Astrocyte of the hippocampus (primary cell): ENCODE measurements at places on chromosomes 11 and 22.

DNA sequence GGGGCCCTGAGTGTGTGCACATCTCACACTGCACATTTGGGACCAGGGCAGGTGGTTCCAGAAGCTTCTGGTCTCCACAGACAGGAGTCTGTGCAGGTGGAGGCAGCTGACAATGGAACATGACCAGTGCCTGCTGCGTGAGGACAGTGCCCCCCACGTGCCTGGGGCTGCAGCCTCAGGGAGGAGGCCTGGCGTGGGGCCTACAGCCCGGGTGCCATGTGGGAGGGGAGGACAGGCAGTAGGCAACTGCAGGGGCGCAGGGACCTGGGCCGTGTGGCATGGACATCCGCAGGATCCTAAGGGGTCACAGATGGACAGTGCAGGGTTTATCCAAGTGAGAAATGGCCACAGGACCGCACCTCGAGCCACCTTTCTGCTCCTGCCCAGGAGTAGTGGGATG is 28.8 kb downstream of the TSPAN4 start:
- DNase-seq, result no peak

- DNase-seq, result no peak
These were observed 30.5 kb upstream of the BLID start for GRCh38 chr11:122146475-122146874.

DNA sequence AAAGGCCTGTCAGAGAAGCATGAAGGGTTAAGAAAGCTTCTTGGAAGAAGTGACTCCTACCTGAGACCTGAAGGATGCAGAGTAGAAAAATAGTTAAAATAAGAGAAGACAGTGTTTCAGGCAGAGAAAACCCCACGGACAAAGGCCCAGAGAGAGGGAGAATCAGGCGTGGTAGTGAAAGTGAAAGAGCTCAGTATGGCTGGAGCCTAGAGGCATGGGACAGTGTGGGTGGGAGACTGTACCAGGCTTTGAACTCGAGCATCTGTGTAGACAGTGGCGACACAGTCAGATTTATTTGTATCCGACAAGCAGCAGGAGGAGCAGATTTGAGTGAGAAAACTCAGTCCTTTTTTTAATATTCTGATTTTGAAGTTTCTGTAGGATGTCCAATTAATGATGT is 360.0 kb downstream of the OPCML start:
- DNase-seq, result no peak

DNA sequence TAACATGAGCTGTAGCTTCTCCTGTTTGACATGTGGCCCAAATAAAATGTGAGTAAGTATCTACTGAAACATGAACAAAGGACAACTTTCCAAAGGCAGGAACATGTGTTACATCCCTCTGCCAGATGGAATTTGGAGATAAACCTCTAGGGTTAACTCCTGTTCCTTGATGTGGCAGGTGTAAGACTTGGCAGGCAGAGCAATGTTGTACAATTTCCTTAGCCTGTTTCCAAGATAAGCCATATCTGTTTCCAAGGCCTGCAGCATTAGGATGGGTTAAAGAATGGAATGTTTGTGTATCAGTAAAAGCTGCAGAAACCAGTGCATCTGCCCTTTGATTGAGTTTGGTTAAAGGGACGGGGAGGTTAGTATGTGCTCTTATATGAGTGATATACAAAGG is 8.8 kb upstream of the DNAJB13 start:
- no peak for DNase-seq

- peak; percentile 47 for DNase-seq
These were observed 701 bp downstream of the TMEM216 start for GRCh38 chr11:61392981-61393595.

DNA sequence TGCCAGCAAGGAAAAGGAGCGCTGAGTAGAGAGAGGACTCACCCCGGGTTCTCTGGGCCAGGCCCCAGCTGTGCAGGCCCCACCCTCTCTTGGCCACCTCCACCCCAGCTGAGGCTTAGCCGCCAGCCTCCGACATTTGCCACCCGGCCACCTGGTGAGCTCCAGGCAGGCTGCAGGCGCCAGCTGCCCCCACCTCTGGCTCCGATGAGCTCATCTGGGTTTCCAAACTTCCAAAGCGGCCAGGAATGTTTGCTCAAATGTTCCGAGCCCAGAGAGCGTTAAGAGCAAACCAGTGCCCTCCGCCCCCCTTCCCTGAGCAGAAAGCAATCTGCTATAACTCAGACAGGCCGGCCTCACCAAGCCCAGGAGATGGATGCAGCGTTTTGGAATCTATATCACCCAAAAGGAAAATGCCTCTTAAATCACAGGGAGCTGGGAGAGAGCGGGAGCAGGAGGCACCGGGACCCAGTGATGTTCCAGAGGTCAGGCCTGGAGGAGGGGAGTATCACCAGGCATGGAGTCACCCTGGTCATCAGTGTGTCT is 9.1 kb upstream of the MN1 start:
- DNase-seq, result peak; percentile 79

DNA sequence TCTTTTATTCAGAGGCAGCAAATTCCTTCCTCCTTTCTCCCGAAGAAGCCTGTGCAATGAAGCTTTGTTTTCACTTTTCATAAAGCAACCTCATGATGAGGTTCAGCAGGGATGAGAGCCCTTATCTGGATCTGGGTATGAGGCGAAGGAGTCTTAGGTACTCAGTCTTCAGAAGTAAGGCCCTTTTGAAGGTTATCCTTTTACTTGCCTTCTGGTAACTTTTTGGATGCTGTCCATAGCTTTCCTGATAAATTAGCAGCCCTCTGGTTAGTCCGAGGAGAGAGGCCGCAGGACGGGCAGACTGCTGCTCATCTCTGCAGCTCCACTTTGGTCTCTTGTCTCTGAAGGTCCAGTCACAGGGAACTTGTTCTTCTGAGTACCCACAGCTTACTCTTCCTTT is 1.1 kb downstream of the TRIM22 start:
- peak; percentile 48 for DNase-seq

GRCh38 chr11:31794548-31794947 is 16.6 kb downstream of the PAX6 start:
- no peak for DNase-seq

DNA sequence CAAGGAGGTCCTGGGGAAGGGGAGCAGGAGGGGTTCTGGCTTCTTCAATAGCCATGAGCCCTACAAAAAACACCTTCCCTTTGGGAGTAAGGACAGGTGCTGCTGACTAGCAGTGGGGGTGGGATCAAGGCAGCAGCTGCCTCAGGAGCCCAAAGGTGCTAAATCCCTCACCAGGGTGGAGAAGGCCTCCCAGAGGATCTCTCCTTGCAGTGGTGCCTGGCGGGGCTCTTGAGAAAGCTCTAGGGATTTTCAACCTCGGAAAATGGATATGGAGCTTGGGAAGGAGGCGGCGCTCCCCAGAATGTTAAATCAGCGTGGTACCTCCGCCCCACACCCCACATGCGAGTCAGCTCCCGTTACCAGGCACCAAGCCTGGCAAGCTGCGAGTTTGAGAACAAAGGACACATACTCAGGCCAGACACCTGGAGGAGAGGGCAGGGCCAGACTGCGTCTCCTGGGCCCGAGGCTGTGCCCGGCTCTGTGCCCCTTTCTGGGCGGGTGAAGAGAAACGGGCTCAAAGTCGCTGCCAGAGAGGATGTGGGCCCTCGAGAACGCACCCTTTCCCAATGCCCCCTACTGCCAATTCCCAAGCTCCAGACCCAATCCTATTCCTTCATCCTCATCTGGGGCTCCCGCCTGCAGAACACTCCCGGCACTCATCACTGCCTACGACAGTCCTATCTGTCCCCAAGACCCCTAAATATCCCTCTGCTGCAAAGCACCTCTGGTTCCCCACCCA is 139.0 kb downstream of the BRD1 start:
- no peak for DNase-seq

DNA sequence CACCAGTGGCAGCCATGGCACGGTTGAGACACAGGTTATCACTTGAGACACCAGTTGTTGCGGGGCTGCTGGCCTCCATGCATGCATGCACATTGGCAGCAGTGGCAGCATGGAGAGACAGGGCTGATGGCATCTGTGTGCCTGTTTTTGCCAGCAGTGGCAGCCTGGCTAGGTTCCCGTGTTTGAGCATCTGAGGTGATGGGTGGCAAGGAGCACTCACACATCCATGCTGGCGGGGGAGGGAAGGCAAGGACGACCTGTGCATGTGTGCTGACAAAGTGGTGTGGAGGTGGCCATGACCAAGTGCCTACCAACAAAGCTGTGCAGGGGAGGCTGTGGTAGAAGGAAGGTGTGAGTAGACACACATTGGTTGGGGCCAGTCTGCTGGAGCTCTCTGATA is 133.5 kb downstream of the CNTN5 start:
- no peak for DNase-seq

- peak; percentile 76 for DNase-seq
These were observed 62.1 kb upstream of the NUP50 start for GRCh38 chr22:45101515-45102227.

DNA sequence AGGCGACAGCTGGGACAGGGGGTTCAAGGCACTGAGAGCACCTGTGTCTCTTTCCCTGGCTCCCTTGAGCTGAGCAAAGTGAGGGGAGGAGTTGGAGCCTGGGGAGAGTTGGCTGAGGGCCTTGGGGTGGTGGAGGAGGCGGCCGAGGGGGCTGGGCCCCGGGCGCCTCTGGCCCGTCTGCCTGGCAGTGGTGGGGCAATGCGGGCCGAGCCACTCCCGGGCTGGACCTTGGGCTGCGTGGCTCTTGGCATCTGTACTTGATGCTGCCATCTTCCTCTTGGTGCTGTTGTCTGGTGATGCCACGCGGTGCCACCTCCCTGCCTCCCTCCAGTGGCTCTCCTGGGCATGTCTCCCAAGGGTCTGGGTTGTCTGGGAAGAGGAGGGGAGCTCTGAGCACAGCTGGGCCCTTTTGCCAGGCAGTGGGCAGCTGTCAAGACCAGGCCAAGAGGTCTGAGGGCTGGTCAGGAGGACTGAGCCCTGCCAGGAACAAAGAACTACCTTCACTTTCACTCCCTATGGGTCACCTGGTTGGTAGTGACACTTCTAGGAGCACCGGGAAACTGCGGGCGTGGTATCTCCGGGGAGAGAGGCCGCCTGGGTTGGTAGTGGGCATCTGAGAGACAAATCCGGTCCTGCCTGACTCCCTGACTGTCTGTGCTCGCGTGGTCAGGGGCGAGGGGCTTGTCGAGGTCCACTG is 1.3 kb downstream of the GRIK4 start:
- DNase-seq, result no peak

GRCh38 chr22:39820256-39820655 is 73.3 kb downstream of the ENTHD1 start:
- DNase-seq, result peak; percentile 66

DNA sequence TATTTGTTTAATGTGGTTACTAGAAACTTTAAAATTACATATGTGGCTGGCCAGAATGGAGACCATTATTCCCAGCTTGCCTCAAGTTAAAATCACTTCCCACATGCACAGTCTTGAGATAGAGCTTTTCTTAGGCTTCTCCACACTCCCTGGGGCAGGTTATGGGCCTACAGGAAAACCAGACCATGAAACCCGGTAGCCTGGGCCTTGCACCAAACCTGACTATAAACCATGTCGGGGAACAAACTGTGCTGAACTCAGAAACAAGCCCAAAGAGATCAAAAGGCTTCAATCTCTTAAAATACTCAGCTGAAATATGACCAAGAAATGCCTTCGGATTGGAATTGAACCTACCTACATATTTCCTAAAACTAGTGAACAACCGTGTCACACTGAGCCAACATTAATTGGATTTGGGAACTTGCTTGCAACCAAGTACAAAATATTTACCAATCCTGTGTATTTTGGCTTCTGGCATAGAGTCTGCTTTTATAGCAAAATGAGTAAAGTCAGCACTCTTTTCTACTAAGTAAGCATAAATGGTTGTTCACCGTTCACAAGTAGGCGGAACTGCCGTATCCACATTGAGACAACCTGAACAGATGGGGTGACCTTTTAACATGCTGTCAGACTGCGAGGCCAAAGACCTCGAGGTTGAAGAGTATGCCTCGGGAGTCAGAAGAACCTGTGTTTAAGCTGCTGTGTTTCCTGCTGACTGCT is 199.5 kb downstream of the FAM76B start:
- no peak for DNase-seq

DNA sequence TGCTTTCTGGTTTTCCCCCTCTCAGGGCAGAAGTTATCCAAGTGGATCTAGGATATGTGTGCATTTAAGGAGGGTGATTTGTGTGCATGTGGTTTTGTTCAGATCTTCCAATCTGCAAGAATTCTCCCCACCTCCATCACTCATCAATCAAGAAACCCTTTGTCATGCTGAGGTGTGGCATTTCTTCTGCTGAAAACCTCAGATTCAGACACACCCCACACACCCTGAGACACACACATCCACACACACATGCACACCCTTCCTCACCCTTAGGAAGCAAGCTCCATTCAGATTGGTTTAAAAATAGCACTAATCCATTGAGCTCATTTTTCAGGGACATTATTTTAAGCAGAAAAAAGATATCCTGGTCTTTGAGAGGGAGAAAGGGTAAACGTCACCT is 106.1 kb upstream of the HSD17B12 start:
- DNase-seq, result no peak
